ENCODE measurements at places on chromosomes 5 and 9. TPM values are rescaled to one million over a fixed set of nuclear protein-coding genes. Genes with fewer than 3 reads are reported as not detected.

The SH2D3C gene
- total RNA-seq = not detected

The TRPM3 gene
- not detected for total RNA-seq

The SEMA5A gene
- 27.4 TPM for total RNA-seq

The GABRA6 gene
- not detected for total RNA-seq

GRCh38 chr9:108850293-108850897, 5.4 kb downstream of the ACTL7B start:
- H3K4me1 ChIP-seq = peaks cover 7% of the 10 kb centered on the region
- no peaks in the 10 kb centered on the region for H3K27me3 ChIP-seq
- no peak overlapping the region for H3K27ac ChIP-seq
- peak; percentile 17 for DNase-seq
- H3K4me3 ChIP-seq = no peak overlapping the region

- H3K4me3 ChIP-seq = no peak overlapping the region
- peaks cover 7% of the 10 kb centered on the region for H3K4me1 ChIP-seq
- H3K27me3 ChIP-seq = no peaks in the 10 kb centered on the region
- H3K27ac ChIP-seq = no peak overlapping the region
- DNase-seq = no peak
- H3K36me3 ChIP-seq = no peaks in the 10 kb centered on the region
Observed at GRCh38 chr5:67102708-67103107, 93.9 kb downstream of the CD180 start.

DNA sequence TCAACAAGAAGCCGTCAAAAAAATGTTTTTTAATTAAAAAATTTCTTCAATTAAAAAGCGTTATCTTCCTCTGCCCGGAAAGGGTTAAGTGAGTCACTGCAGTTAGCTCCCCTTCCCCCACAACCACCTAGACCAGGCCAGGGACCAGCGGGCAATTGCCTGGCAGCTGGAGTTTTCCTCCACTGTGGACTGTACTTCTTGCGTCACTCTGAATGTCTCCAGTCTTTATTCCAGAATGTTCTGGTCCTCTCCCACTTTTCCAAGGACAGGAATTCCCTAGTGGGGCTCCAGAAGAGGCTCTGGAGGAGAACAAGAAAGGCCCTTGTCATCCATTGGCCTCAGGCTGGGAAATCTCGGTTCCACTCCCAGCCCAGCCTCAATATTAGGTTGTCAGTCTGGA, 114.0 kb downstream of the C9orf50 start:
- H3K4me3 ChIP-seq = no peak overlapping the region
- H3K36me3 ChIP-seq = no peaks in the 10 kb centered on the region
- H3K27ac ChIP-seq = no peak overlapping the region
- H3K4me1 ChIP-seq = no peaks in the 10 kb centered on the region
- DNase-seq = no peak

DNA sequence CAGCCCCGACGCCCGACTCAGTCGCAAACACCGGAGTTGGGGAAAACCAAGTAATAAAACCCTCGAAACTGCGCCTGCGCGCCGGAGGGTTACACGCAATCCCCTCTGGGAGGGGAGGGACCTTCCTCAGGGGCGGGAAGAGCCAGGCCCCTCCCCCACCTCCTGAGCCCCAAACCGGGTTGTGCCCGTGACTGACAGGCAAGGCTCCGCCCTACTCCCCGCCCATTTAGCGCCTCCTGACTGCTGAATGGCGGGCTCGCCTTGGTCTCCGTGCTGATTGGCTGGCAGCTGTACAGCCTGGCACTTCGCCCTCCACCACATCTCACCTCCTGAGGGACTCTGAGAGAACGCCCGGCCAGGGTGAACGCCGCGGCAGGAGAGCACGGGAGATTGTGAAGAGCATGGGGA, at the start of gene PRDM9:
PRDM9 (plus strand) TSS at position 332 of the 408 bp plus-strand sequence. CDS start 1,425 bp downstream, outside the sequence.
- no peaks in the 10 kb centered on the region for H3K36me3 ChIP-seq
- DNase-seq = no peak
- no peak within 1 kb of the TSS for H3K4me3 ChIP-seq
- H3K27me3 ChIP-seq = no peaks in the 10 kb centered on the region
- H3K4me1 ChIP-seq = no peaks in the 10 kb centered on the region

- H3K4me3 ChIP-seq = no peak overlapping the region
- H3K27ac ChIP-seq = no peak overlapping the region
- peak; percentile 82 for DNase-seq
- H3K36me3 ChIP-seq = no peaks in the 10 kb centered on the region
- no peaks in the 10 kb centered on the region for H3K4me1 ChIP-seq
- H3K27me3 ChIP-seq = no peaks in the 10 kb centered on the region
Observed at GRCh38 chr5:137075163-137075970, 423.8 kb downstream of the SPOCK1 start.

DNA sequence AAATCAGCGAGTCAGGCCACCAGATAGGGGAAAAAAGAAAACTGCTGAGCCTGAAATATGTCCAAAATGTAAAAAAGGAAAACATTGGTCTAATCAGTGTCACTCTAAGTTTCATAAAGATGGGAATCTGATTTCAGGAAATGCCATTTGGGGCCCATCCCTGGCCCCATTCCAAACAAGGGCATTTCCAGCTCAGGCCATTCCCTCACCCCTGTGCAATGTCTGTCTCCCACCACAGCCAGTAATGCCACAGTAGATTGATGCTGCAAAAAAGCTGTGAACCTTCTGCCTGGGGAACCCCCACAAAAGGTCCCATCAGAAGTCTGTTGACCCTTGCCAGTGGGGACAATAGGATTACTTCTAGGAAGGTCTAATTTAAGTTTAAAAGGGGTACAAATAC, 199.6 kb downstream of the YTHDC2 start:
- H3K4me1 ChIP-seq = no peaks in the 10 kb centered on the region
- no peak overlapping the region for H3K27ac ChIP-seq
- H3K36me3 ChIP-seq = no peaks in the 10 kb centered on the region
- no peak for DNase-seq

- no peak overlapping the region for H3K4me3 ChIP-seq
- H3K4me1 ChIP-seq = peaks cover 10% of the 10 kb centered on the region
- no peak overlapping the region for H3K27ac ChIP-seq
- no peaks in the 10 kb centered on the region for H3K27me3 ChIP-seq
- DNase-seq = no peak
Observed at GRCh38 chr5:154708846-154709245, 46.3 kb upstream of the LARP1 start.

Measured in Caco-2 (cell line).